ENCODE measurements at places on chromosomes 3 and 15.

GRCh38 chr15:31106495-31107300 lies 5.2 kb upstream of the TRPM1 start:
- no peak for DNase-seq

DNA sequence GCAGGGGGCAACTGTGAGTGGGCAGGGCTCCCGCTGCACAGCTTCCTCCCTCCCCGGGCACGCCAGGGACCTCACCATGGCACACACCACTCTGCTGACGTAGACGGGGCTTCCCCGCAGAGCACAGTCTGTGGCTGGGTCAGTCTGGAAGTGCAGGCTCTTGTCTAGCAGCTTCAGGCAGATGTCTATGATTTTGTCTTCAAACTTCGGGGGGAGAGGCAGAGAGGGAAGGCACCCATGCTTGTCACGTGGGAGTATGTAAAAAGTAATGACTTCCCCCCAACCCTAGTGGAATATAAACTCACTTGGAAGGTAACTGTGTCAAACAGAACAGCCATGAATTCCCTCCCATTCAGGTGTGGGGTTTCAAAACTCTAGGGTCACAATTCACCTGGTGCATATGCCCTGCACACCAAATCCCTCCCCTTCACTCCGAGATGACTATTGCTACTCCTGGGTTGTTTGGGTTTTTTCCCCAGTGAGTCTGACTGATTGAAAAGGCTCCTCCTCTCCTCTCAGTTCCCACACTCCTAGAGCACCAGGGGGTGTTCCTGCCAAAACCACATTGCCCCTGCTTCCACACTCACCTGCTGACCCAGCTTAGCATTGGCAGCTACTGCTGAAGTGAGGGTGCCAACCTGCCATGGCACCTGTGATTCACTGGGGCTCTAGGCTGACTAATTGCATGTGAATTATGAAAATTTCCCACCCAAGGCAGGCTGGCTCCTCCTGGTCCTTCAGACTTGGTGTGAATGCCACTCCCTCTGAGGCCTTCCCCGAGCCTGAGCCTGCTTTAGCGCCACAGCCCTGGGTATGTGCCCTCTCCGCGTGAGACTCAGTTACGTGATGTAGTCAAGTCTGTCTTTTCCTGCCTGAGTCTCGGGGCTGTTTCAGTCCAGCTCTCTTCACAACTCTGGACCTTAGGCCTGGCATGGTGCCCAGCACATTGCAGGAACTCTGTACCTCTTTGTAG lies 13.0 kb downstream of the TGM5 start:
- DNase-seq, result no peak

- DNase-seq, result no peak
Measured at GRCh38 chr3:27508424-27508823, 24.2 kb upstream of the SLC4A7 start.

DNA sequence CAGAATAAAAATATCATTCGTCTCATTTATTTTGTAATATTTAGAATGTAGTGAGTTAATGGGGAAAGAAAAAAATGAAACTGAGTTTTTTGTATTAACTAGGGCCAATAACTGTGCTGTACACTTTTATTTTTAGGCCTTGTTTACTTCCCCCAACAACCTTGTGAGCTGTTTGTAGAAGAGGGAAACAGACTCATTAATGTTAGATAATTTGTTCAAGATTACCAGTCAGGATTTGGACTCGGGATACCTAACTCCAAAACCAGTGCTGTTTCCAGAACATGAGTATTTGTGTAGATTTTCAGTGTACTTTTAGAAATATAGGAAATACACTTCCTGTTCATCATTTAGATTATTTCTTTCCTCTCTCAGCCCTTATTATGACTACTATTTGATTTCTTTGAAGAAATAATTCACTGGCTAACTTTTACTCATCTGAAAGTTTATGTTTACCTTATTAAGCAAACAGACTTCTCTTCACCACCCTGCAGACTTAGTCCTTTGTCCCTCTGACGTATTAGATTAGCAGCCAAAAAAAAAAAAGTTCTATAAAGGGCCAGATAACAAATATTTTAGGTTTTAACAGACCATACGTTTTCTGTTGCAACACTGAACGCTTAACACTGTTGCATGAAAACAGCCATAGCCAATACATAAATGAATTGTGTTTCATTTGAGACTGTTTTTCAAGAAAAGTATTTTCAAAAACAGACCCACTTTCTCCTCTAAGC lies 192.5 kb upstream of the CGNL1 start:
- DNase-seq, result no peak

GRCh38 chr3:10683106-10683505 lies 132.9 kb upstream of the SLC6A11 start:
- no peak for DNase-seq

DNA sequence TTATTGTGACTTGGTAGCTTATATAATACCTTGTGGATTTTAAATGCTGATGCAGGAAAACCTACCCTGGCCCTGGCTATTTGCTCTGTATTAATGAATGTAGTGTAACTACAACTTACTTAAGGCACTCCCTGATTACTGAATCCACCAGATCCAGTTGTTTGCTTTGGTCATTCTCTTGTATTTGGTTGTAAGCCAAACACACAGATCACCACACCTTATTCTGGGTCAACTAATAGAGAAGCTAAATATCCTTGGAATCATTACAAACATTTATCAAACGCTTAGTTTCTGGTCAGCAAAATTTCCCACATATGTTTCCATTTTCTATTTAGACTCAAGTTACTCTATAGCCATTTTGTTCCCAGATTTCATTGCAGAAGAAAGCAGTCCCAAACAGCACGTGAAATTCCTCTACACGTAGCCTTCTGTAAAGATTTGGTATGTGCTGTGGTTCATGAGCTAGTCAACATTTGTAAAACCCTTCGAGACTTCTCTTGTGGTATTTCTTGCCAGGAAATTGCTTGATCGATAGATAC lies 322.6 kb downstream of the MEX3B start:
- no peak for DNase-seq

DNA sequence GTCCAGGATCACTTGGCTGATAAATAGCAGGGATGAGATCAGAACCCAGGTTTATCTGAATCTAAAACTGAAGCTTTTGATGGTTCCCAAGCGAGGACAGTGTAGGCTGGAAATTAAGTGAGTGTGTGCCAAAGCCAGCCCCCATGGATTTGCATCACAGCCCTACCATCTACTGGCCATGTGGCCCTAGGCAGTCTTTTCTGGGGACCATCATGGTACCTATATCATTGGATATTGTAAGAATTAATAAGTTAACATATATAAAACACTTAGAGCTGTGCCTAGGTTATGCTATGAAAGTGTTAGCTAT lies 32.8 kb upstream of the SSR3 start:
- no peak for DNase-seq

- no peak for DNase-seq
Measured at GRCh38 chr3:82030916-82031315, 269.5 kb upstream of the GBE1 start.

DNA sequence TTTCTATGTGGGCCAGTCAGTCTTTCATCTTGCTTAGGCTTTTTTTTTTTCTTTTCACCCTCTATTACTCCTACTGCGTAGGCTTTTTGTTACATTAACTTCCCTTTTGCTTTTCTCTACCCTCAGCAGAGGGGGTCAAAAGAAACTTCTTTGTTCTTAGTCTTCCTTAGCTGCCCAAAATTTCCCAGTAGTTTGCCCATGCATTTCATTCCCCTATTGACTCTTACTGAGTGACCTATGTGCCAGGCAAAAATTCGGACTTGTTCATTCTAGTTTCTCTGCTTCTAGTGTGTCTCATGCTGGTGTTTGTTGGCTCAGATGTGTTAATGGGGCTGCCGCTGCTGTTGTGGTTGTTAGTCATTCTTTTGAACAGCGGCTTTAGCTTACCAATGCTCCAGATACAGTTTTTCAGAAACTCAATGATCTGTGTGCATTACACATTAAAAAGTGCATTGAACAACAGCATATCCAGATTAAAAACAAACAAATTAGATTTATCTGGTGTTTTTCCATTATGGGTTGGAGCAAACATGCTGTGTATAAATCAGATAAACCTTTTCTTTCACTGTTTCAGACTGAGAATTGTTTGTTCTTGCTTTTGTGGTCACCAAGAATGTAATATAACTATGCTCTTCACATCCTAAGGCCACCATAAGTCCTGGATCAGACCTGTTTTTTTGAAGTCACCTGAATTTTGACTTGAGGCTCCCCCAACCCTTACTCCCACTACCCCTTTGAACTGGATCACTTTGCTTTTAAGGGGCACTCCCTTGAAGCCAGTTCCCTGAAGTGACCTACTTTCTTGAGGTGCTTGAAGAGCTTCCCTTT lies 43.1 kb downstream of the PDE8A start:
- no peak for DNase-seq

DNA sequence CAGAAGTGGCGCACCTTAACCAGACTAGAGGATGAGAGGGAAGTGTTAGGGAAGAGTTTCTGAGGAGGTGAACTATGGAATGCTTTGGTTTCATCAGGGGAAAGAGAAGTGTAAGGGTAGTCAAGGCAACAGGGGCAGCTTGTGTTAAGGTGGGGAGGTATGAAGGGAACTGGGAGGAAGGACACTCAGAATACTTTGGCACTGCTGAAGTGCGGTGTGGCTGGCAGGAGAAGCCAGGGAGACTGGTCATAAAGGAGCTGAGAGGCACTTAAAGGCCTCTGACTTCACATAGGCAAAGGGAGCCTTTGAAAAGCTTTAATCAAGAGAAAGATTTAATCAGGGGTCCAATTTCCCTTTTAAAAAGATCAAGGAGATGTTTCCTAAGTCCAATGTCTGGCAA lies 129.0 kb downstream of the ERC2 start:
- DNase-seq, result no peak

DNA sequence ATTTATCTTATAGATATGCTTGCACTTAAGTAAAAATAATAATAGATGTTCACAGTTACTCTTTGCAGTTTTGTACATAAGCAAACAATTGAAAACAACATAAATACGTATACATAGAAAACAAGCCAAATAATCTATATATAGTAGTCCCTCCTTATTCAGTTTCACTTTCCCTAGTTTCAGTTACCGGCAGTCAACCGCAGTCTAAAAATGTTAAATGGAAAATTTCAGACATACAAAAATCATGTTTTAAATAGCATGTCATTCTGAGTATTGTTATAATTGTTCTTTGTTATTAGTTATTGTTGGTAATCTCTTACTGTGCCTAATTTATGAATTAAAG lies 262.0 kb downstream of the CGGBP1 start:
- DNase-seq, result no peak

DNA sequence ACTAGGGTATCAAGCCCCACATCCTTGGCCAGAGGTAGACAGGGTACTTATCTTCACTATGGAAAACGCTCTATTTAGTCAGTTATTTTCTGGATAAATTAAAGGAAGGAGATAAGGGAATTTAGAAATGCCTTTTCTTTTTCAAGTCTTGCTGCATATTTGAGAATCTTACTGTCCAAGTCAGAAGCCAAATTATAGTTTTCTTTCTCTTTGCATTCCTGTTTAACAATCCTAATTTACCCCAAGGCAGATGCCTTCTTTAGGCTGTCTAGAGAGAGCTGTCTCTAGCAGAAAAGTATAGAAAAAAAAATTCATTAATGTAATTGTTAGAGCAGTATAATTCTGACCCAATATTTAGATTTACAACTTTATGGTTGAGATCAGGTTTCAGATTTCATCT lies 64.4 kb upstream of the TBC1D5 start:
- DNase-seq, result no peak

GRCh38 chr15:58694641-58695398 lies 54.7 kb downstream of the ADAM10 start:
- DNase-seq, result no peak

- DNase-seq, result no peak
Measured at GRCh38 chr3:95459706-95460105, 1354.7 kb upstream of the EPHA6 start.

DNA sequence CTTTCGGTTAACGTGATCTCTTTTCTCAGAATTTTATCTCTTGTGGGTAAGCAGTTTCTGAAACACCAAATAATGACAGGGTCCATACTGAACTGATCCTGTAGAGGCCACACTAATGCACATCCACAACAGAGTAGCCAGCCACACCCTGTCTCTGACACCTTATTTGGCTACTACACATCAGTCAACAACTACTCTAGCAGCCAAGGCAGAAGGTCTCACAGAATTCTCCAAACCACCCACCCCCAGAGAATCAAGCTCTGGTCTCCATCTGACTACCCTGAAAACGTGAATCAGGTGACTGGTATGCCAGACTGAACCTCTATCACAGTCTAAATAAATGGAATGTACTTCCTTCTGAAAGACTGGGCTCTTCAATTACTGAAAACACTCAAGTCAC lies 38.0 kb downstream of the EDC3 start:
- DNase-seq, result no peak

- no peak for DNase-seq
Measured at GRCh38 chr3:129592381-129593131, 13.9 kb downstream of the PLXND1 start.

DNA sequence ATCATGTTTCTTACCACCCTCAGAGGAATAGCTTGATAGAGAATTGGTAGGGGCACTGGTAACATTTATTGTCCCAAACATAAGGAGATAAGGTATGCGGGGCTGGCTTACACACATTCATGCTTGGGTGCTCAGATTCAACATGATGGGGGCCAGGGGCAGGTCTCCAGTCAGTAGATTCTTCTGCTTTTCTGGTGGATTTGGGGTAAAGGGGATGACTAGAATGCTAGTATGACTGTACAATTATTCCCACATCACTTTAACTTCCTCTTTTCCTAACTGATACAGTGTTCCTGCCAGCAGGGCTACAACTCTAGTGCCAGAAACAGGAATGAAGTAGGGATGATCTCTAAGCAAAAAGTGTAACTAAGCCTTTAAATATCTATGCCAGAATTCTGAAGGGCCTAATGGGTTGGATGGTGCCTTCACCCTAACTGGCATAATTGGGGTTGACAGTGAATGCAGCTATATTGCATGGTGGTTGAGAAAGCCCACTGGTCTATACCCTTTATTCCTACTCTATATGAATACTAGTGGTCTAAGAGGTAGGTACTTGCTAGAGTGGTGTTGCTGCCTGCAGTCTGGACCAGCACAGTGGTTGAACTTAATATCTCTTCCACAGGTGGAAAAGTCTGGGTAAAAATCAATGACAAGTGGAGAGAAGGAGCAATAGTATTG lies 117.4 kb downstream of the IL12A start:
- DNase-seq, result no peak

DNA sequence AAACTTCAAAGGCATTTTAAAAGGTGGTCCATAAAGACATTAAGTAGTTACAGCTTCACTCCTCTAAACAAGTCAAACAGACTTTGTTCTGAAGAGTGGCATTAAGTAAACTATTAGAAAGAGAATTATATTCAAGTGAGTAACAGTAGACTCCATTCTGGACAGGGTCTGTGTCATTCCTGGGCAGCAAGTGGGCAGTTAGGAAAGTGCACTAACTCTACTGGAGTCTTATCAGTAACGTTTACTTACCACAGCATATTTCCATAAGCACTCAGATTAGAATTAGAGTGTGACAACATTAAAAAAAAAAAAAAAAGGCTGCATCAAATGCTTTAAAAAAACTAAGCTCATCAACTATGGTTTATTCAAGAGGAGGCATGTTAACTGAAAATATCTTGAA lies 10.6 kb downstream of the UBR1 start:
- DNase-seq, result no peak

- no peak for DNase-seq
Measured at GRCh38 chr3:148970271-148970670, 21.1 kb upstream of the GYG1 start.

- DNase-seq, result no peak
Measured at GRCh38 chr15:55990998-55991397, 2.4 kb downstream of the NEDD4 start.

- DNase-seq, result no peak
Measured at GRCh38 chr15:27059610-27060202, 88.7 kb downstream of the GABRG3 start.

All from activated CD8-positive, alpha-beta memory T cell treated with anti-CD3 and anti-CD28 coated beads for 48 hours (primary cell).